ENCODE measurements at places on chromosomes 1 and 21.
A peak's percentile ranks its signal among the peaks of the same experiment; 100 is the strongest.

DNA sequence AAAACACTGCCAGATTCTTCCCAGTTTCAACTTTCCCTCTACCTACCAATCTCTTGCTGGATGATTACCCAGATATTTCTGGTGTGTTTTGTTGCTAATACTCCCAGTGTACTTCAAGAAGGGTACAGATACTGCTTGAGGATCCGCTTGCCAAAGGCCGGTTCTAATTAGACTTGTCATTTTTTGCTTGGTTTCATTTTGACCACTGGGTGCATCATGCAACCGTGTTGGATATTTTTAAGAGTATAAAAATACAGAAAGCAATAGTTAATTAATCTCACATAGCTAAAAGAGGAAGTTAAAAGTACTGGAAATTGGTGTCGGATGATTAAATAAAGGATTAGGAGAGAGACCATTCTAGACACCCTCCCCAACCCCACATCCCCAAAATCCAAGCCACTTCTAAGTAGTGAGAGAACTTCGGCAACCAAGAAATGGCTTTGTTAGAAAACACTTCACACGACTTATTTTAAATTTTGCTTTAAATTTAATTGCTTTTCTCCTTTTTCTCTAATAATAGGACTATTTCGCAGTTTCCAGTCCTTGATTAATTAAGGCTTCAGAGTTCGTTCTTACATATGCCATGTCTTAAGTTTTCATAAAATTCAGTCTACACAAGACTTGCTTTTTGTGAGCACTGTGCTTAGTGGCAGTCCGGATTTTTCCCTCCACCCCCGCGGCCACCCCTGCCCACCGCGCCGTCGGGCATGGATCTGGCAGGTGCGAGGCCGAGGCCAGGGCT is 2.5 kb upstream of the CDKN2C start:
- DNase-seq: no peak

- no peak for DNase-seq
Measured at GRCh38 chr21:38913893-38914527, 108.3 kb downstream of the ETS2 start.

GRCh38 chr1:172745014-172745413 is 86.1 kb downstream of the FASLG start:
- peak; percentile 12 for DNase-seq

DNA sequence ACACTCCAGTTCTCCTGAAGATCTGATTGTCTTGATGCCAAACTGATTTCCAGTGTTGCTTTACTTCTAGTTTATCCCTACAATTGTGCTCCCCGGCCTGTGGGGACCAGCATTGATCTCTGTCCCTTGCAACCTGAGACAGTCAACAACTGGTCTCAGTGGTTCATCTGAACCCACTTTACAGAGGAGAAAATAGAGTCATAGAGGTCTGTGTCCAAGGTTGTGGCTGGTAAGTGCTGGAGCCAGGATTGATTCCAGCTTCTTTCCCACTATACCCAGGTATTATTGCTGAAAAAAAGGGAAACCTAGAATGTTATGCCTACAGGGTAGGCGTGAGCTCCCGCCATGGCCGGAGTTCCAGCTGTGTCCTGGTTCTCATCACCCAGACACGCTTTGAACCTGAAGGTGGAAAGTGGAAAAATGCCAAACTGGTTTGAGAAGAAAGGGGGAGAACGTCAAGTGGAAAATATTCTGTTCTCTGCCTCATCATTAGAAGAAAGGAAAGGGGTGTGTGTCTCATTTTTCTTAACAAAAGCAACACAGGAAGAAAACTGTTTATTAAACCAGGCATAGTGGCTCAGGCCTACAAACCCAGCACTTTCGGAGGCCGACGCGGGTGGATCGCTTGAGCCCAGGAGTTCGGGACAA is 60.7 kb upstream of the ITPKB start:
- no peak for DNase-seq

DNA sequence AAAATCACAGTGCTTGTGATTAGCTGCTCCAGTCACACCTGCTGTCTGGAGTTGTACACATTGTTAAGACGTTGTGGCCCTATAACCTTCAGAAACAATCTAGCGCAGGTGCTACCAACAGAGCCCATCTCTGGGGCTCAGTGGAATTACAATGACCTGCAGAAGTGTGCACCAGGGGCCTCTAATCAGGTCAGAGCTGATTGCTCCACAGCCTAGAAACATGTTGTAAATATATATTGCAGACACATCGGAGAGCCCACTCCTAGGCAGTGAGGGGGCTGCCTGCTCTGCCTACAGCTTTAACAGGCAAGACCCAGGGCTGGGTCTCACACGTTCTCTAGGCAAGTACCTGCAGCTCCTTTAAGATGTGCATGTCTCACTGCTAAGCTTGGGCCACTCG is 302.0 kb downstream of the SIPA1L2 start:
- no peak for DNase-seq

GRCh38 chr1:6505367-6506209 is 14.1 kb upstream of the PLEKHG5 start:
- no peak for DNase-seq

- DNase-seq: no peak
Measured at GRCh38 chr1:214438075-214438474, 113.3 kb downstream of the PTPN14 start.

- DNase-seq: no peak
Measured at GRCh38 chr1:46655848-46656247, 12.3 kb downstream of the ATPAF1 start.

- DNase-seq: no peak
Measured at GRCh38 chr1:42691157-42691498, 8.9 kb downstream of the YBX1 start.

GRCh38 chr1:23531562-23532094 is 595 bp upstream of the E2F2 start:
- DNase-seq: no peak

DNA sequence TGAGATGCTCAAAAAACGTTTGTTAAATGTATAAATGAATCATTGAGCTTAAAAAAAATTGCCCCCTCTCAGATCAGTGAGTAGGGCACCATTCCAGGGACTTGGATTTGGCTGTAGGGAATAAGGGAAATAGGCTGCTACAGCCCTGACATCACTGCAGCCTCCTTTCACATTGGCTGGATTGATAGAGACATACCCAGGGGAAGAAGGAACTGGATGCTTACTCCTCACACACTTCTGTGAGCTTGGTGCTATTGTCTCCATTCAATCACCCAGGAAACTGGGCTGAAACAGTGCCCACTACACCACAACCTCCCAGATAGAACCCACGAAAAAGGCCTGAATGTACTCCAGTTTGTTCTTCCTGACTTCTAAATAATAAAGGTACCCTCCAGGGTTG is 87.2 kb downstream of the TGFBR3 start:
- DNase-seq: no peak

DNA sequence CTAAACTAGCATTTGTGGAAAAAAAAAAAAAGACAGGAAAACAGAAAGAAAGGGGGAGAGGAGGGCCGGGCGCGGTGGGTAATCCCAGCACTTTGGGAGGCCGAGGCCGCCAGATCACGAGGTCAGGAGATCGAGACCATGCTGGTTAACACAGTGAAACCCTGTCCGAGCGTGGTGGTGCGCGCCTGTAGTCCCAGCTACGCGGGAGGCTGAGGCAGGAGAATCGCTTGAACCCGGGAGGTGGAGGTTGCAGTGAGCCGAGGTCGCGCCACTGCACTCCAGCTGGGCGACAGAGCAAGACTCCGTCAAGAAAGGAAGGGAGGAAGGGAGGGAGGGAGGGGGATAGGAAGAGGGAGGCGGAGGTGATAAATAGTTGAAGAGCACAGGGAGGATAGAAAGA is 54.7 kb downstream of the LBR start:
- DNase-seq: no peak

GRCh38 chr1:67723620-67724019 is 38.6 kb downstream of the GADD45A start:
- no peak for DNase-seq

GRCh38 chr1:10399444-10399941 is 629 bp downstream of the PGD start:
- no peak for DNase-seq

DNA sequence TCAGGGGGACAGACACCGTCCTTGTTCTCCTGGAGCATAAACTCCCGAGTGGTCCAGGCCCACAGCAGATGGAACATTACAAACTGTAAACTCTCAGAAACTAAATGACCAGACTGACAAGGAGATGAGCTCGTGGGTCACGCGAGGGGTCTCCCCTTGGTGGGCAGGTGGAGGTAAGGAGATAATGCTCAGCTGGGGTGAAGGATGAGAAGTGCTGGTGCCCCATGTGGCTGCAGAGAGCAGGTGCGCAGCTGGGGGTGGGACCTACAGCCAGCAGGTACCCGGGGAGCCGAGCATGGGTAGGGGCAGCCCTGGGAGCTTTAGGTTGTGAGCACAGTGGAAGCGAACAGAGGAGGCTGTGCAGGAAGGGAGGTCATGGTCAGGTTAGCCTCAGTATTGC is 40.1 kb downstream of the AJAP1 start:
- no peak for DNase-seq

DNA sequence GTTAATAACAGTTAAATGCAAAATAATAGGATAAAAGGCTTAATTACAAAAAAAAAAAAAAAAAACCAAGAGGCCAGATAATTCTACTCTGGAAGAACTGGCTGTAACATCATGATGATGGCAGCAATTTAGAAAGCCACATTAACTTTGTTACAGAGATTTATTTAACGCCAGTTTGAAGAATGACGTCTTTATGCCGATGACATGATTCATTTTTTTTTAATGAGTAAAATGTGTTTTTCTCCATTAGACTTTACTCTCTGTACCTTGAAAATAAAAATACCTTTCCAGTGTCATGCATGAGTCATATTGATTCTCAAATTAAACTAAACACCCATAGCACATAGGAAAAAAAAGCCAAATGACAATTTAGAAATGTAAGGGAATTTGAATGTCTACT is 226.1 kb downstream of the RGS7 start:
- no peak for DNase-seq

GRCh38 chr1:155063550-155064110 is at the start of gene EFNA4:
Gene EFNA4 (plus strand): TSS chr1:155063740. CDS start chr1:155063824, 84 bp downstream.
- DNase-seq: peak; percentile 75

GRCh38 chr1:110877364-110877763 is 4.4 kb downstream of the CD53 start:
- no peak for DNase-seq

GRCh38 chr1:9816199-9816598 is 7.6 kb downstream of the CLSTN1 start:
- no peak for DNase-seq

DNA sequence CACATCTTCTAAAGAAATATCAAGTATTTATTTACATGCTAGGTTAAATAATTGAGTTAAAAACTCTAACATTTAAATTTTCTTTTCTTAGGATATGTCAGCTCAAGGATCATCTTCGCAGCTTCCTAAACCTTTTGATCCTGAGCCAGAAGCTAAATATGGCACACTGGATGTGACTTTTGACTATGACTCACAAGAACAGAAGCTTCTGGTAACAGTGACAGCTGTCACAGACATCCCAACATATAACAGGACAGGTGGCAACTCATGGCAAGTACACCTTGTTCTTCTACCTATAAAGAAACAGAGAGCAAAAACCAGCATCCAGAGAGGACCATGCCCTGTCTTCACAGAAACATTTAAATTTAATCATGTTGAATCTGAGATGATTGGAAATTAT is 132.7 kb upstream of the SERTAD4 start:
- DNase-seq: no peak

DNA sequence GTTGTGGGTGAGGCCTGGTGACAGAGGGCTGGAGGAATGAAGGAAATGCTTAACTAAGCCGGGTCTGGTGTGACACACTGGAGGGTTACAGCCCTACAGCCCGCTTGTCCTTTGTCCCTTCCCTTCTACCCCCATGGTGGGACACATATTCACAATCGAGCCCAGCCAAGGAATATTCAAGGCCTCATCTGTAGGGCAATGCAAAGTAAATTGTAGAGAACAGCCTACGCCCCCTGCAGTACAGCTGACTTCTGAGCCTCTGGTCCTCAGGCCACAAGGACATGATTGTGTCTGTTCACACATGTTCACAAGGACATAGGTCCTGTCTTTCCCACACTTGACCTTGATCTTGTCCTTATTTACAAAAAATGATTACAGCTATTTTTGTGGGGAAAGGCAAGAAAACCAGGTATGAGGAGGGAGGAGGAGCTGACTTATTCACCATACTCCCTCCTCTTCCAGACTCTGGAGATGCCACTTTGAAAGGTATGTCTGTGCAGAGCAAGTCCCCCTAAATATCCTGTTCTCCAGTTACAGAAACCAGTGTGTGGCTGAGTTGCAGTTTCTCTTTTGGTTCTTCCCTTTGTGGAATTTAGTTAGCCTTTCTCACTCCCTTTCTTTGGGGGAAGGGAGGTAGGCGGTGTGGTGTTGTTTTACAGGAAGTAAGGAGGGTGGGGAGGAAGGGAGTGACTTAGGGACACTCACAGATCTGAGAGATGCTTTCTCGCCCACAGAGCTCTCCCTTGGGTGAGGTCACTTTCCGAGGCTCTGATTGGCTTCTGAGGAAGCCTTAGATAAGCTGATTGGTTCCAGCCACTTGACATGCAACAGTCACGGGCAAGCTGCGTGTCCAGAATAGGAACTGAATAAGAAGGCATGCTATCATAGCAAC is 14.6 kb downstream of the POLR3GL start:
- DNase-seq: peak; percentile 97

- no peak for DNase-seq
Measured at GRCh38 chr1:150981805-150982712, at the start of gene ANXA9. Gene ANXA9 (plus strand): TSS chr1:150982292. CDS start chr1:150983106, 814 bp downstream.

DNA sequence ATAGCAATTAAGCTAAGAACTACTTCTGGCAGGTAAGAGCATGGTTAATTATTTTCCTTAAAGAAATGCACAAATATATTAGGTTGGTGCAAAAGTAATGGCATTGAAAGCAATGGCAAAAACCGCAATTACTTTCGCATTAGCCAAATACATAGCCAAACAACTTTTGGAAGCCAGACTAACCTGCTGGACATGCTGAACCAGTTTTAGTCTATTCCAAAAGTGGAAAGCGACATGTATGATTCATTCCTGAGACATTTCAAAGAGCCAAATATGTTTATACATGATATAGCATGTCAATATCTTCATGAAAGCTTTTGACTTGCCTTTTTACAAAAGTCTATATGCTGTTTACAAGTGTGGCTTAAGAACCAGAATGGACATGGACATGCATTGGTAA is 23.4 kb upstream of the DR1 start:
- DNase-seq: no peak

GRCh38 chr1:98130408-98130807 is 209.6 kb upstream of the DPYD start:
- DNase-seq: no peak

DNA sequence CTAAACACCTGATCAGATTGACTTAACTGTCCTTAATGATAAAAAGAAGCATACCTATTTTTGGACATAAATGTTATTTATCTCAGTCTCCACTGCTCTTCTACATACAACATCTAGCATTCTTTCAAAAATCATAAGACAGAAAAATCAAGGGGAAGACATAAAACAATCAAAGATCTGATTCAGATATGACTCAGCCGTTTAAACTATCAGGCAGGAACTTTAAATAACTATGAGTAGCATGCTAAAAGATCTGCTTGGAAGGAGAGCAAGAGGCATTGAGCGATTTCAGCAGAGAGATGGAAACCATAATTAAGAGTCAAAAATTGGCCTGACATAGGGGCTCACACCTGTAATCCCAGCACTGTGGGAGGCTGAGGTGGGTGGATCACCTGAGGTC is 27.2 kb upstream of the SLC22A15 start:
- no peak for DNase-seq

All from left renal pelvis (tissue), 4 donors.